Stimulated activated memory B cell treated with anti-CD40 and anti-IgM and Interleukin-4, amounts not matched to agents 10 μg/mL and 1 μg/mL and 100 μg/mL, for 72 hours (primary cell): ENCODE measurements at places on chromosomes 1 and 21.
A peak's percentile ranks its signal among the peaks of the same experiment; 100 is the strongest.

DNA sequence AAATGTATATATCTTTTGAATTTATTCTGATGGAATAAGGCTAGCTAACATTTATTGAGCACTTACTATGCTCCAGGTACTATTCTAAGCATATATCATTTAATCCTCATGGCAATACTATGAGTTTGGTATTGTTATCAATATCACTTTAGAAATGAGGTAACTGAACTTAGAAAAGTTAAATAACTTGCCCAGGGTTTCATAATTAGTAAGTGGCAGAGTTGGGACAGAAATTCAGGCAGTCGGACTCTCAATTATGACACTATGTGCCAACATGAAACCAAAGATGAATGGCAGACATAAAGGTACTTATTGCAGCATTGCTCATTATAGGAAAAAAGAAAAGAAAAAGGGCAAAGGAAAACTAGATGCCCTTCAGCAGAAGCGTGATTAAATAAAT, 48.2 kb downstream of the RAB3GAP2 start:
- H3K4me3 ChIP-seq, result no peak overlapping the region
- peaks cover 46% of the 10 kb centered on the region for H3K36me3 ChIP-seq
- peaks cover 74% of the 10 kb centered on the region for H3K4me1 ChIP-seq
- ATAC-seq, result no peak

DNA sequence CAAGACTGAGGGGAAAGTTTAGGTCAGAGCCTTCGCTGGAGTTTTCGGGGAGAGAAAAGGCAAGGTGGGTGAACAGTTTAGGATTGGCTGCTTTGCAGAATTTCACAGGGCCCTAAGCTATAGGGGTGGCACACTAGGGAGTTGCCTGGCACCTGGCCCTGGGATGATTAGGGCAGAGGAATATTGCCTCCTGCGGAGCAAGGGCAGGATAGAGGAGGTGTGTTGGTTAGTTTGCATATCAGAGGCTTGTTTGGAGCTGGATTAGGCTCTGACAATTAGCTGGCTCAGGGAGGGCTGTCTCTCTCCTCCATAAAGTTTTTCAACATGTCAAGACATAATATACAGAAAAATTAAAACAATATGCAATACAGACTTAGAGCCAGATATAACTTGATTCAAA, 436.4 kb downstream of the DISC1 start:
- H3K36me3 ChIP-seq, result no peaks in the 10 kb centered on the region
- H3K4me1 ChIP-seq, result no peaks in the 10 kb centered on the region
- H3K27ac ChIP-seq, result no peak overlapping the region

DNA sequence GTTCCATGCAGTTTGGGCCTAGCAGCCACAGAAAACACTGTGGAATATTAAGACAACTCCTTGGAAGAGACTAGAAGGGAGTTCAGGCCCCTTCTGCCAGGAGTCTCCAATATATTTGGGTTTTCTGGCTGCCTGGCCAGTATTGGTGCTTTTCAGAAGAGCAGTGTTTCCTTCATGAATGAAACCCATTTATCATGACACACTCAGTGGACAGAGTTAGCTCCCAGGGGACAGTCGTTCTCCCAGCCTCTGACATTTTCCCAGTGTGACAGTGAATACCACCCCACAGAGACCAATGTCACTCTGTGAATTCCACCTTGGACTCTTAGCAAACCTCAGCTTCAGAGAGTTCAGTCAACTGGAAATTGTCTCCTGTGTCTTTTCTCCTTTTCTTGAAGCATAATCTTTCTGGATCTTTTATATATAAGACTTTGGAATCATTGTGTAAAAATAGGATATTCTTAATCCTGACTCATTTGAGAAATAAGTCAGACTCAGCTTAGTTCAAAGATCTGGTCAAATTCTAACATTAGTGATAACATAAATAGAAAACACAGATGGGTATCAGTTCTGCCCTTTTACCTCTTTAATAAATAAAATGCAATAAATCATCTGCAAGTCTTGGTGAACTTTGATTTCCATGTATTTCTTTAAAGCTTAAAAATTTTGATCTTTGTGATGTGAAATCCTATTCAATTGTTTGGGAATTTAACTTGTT, 40.4 kb downstream of the GNG12 start:
- H3K4me1 ChIP-seq, result no peaks in the 10 kb centered on the region
- no peak overlapping the region for H3K4me3 ChIP-seq
- no peak overlapping the region for H3K27ac ChIP-seq
- H3K36me3 ChIP-seq, result no peaks in the 10 kb centered on the region
- no peak for ATAC-seq
- H3K27me3 ChIP-seq, result peaks cover 33% of the 10 kb centered on the region

GRCh38 chr1:101406271-101406670, 169.5 kb downstream of the S1PR1 start:
- peak overlapping the region; percentile 9 for H3K27ac ChIP-seq
- H3K4me3 ChIP-seq, result no peak overlapping the region
- no peaks in the 10 kb centered on the region for H3K27me3 ChIP-seq
- no peaks in the 10 kb centered on the region for H3K36me3 ChIP-seq
- no peak for ATAC-seq

GRCh38 chr21:42146273-42146805, 72.6 kb upstream of the ABCG1 start:
- H3K4me1 ChIP-seq, result peaks cover 10% of the 10 kb centered on the region
- ATAC-seq, result no peak
- no peak overlapping the region for H3K27ac ChIP-seq
- H3K36me3 ChIP-seq, result no peaks in the 10 kb centered on the region
- H3K27me3 ChIP-seq, result peaks cover 19% of the 10 kb centered on the region

DNA sequence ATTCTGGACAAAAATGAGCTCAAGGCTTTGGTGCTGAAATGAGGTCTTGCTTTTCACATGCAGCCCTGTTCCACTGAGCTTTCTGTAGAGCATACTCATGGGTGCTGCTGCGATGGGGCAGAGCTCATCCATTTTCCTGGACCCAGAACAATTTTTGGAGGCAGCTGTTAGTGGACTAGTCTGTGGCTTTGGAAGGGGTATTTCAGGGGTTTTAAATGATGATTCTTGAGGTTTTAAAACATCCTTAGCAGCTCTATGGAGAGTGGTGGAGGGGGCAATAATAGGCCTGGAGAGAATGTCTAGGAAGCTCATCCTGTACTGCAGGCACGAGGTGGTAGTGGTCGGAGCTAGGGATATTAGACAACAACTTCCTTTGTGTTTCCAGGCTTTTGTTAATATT, 16.5 kb downstream of the NOS1AP start:
- H3K4me1 ChIP-seq, result no peaks in the 10 kb centered on the region
- H3K4me3 ChIP-seq, result no peak overlapping the region
- no peak for ATAC-seq
- peaks cover 25% of the 10 kb centered on the region for H3K27me3 ChIP-seq
- no peak overlapping the region for H3K27ac ChIP-seq

- no peak overlapping the region for H3K4me3 ChIP-seq
- no peaks in the 10 kb centered on the region for H3K36me3 ChIP-seq
- peaks cover 6% of the 10 kb centered on the region for H3K4me1 ChIP-seq
- H3K27ac ChIP-seq, result no peak overlapping the region
These were observed 34.7 kb downstream of the CHD5 start for GRCh38 chr1:6145396-6145750.

- ATAC-seq, result no peak
- H3K27me3 ChIP-seq, result no peaks in the 10 kb centered on the region
- no peak overlapping the region for H3K4me3 ChIP-seq
- peaks cover 16% of the 10 kb centered on the region for H3K4me1 ChIP-seq
- no peak overlapping the region for H3K27ac ChIP-seq
These were observed 35.7 kb upstream of the B3GALT2 start for GRCh38 chr1:193222056-193222615.

DNA sequence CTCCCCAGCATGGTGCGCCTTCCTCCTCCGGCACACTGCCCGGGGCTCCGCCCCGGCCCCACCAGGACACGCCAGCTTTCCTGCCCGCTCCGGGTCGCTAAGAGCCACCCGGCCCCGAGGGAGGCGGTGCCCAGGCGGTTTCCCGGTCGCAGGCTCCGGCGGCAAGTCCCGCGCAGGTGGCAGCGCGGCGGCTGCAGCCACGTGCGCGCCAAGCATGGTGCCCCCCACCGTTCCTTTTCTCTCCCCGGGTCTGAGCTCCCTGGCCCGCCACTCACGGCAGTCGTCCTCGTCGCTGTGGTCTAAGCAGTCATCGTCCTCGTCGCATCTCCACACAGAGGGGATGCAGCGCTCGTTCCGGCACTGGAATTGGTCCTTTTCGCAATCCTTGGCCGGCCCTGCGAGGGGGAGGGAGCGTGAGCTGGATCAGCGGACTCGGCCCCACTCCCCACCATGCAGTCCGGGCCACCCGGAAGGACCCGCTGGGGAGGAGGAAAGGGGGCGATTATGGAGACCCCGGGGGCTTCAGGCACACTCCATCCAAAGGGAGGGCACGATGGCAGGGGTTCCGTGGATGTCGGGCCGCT, 1.2 kb downstream of the LRP8 start:
- H3K27me3 ChIP-seq, result no peaks in the 10 kb centered on the region
- peak overlapping the region; percentile 91 for H3K27ac ChIP-seq
- peak overlapping the region; percentile 96 for H3K4me3 ChIP-seq

GRCh38 chr1:9558946-9559545, 19.8 kb downstream of the SLC25A33 start:
- H3K27ac ChIP-seq, result no peak overlapping the region
- peaks cover 35% of the 10 kb centered on the region for H3K36me3 ChIP-seq
- no peak for ATAC-seq
- H3K4me1 ChIP-seq, result peaks cover 30% of the 10 kb centered on the region
- H3K27me3 ChIP-seq, result no peaks in the 10 kb centered on the region
- no peak overlapping the region for H3K4me3 ChIP-seq

- no peak overlapping the region for H3K27ac ChIP-seq
- H3K4me3 ChIP-seq, result no peak overlapping the region
- no peaks in the 10 kb centered on the region for H3K4me1 ChIP-seq
- H3K27me3 ChIP-seq, result peaks cover 16% of the 10 kb centered on the region
- no peaks in the 10 kb centered on the region for H3K36me3 ChIP-seq
These were observed 39.7 kb upstream of the MAP10 start for GRCh38 chr1:232765542-232765941.

GRCh38 chr1:243407284-243408018, 151.6 kb downstream of the SDCCAG8 start:
- no peak overlapping the region for H3K4me3 ChIP-seq
- no peak overlapping the region for H3K27ac ChIP-seq
- ATAC-seq, result no peak
- peaks cover 34% of the 10 kb centered on the region for H3K36me3 ChIP-seq
- no peaks in the 10 kb centered on the region for H3K27me3 ChIP-seq

DNA sequence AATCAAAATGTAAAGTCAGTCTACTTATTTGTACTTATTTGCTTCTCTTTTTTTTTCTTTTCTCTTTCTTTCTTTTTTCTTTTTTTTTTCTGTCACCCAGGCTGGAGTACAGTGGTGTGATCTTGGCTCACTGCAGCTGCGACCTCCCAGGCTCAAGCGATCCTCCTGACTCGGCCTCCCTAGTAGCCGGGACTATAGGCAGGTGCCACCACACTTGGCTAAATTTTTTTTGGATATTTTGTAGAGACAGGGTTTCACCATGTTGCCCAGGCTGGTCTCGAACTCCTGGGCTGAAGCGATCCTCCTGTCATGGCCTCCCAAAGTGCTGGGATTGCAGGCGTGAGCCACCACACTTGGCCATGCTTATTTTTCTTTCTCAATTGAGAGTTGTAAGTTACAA, 98.8 kb upstream of the ZBTB40 start:
- H3K4me3 ChIP-seq, result no peak overlapping the region
- peaks cover 69% of the 10 kb centered on the region for H3K27me3 ChIP-seq

- ATAC-seq, result no peak
- no peaks in the 10 kb centered on the region for H3K36me3 ChIP-seq
- no peak overlapping the region for H3K27ac ChIP-seq
- no peak overlapping the region for H3K4me3 ChIP-seq
These were observed 29.3 kb upstream of the NLRP3 start for GRCh38 chr1:247386687-247387086.

DNA sequence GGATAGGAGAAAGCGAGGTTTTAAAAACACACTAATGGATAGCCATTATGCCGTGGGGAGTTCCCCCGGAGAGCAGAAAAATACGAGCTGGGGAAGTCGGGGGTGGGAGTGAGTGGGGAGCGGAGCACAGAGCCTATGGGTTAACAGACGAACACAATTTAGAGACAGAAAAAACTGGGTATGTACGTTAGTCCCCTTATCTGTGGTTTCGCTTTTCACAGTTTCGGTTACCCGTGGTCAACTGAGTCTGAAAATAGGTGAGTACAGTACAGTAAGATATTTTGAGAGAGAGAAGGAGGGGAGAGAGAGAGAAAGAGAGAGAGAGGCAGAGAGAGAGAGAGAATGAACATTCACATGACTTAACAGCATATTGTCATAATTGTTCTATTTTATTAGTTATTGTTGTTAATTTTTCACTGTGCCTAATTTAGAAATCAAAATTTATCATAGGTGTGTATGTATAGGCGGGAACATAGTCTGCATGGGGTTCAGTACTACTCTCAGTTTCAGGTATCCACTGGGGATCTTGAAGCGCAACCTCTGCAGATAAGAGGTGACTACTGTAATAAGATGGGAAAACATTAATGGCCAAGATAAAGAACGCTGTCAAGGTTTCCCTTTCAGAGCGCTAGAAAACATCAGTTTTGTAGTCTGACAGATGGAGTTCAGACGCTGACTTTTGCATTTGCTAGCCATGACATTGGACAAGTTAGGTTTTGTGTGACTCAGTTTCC, 125.6 kb upstream of the LMO4 start:
- peak overlapping the region; percentile 32 for H3K4me3 ChIP-seq
- peak; percentile 67 for ATAC-seq
- peaks cover 53% of the 10 kb centered on the region for H3K27me3 ChIP-seq

- H3K27ac ChIP-seq, result peak overlapping the region; percentile 45
- H3K4me1 ChIP-seq, result peaks cover 28% of the 10 kb centered on the region
- no peak overlapping the region for H3K4me3 ChIP-seq
- peaks cover 62% of the 10 kb centered on the region for H3K36me3 ChIP-seq
- H3K27me3 ChIP-seq, result no peaks in the 10 kb centered on the region
- ATAC-seq, result peak; percentile 85
These were observed 41.8 kb upstream of the PWP2 start for GRCh38 chr21:44065428-44065827.

DNA sequence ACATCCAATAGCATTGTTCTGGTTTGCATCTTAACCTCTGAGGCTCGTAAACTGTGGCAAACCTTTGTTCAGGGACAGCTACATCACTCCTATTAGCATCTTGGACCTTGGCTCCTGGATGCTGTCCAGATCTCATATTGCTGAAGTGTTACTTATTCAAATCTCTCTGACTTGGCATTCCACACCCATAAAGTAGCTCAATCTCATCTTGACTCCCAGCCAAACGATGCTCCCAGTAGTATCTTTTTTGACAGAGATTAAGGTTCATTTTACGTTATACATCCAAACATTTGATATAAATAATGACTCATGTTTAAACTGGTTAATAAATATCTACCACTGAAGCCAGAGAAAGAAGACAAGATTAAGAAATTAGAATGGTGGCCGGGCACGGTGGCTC, 4.4 kb upstream of the FLVCR1 start:
- peaks cover 25% of the 10 kb centered on the region for H3K36me3 ChIP-seq
- no peaks in the 10 kb centered on the region for H3K27me3 ChIP-seq
- peaks cover 26% of the 10 kb centered on the region for H3K4me1 ChIP-seq
- no peak overlapping the region for H3K27ac ChIP-seq
- ATAC-seq, result no peak

GRCh38 chr1:162081316-162081715, 11.8 kb downstream of the NOS1AP start:
- no peaks in the 10 kb centered on the region for H3K36me3 ChIP-seq
- no peaks in the 10 kb centered on the region for H3K4me1 ChIP-seq
- no peak for ATAC-seq

- no peaks in the 10 kb centered on the region for H3K36me3 ChIP-seq
- no peak overlapping the region for H3K27ac ChIP-seq
- no peak overlapping the region for H3K4me3 ChIP-seq
- ATAC-seq, result no peak
These were observed 398.7 kb downstream of the PLPP3 start for GRCh38 chr1:56180520-56181190.
